ENCODE measurements at places on chromosomes 1 and 21.

GRCh38 chr1:66364578-66365391, 169.2 kb upstream of the SGIP1 start:
- no peak for DNase-seq

- DNase-seq: no peak
Observed at GRCh38 chr1:197965132-197965840, 48.1 kb downstream of the LHX9 start.

- DNase-seq: no peak
Observed at GRCh38 chr1:92985101-92985500, 23.8 kb upstream of the DIPK1A start.

- DNase-seq: no peak
Observed at GRCh38 chr1:160189649-160190625, at the start of gene CASQ1. TSS of gene CASQ1 (plus strand) at chr1:160190575. CDS start at chr1:160190752, 177 bp downstream.

- no peak for DNase-seq
Observed at GRCh38 chr21:17802572-17802971, 16.6 kb downstream of the C21orf91 start.

DNA sequence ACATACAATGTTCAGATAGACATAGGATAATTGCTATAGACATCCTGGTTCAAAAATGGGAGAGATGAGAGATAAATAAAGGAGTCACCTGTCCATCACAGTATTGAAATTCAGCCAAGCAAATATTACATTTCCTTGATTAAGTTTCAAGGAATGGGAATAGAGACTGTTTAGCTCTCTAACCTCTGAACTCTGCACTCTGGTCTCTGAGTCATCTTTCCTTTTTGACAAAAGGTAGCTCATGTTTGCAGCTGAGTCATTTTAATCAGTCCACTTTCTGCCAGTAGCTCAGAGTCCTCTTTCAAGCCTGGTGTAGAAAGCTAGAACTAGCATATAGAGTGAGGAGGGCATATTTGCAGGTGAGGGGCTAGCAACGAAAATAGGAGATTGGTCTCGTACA, 51.4 kb upstream of the GJA8 start:
- no peak for DNase-seq

- DNase-seq: no peak
Observed at GRCh38 chr1:247228133-247228532, 27.7 kb upstream of the VN1R5 start.
